Activated CD8-positive, alpha-beta memory T cell treated with anti-CD3 and anti-CD28 coated beads for 4 hours (primary cell): ENCODE measurements at places on chromosomes 16 and 17.

DNA sequence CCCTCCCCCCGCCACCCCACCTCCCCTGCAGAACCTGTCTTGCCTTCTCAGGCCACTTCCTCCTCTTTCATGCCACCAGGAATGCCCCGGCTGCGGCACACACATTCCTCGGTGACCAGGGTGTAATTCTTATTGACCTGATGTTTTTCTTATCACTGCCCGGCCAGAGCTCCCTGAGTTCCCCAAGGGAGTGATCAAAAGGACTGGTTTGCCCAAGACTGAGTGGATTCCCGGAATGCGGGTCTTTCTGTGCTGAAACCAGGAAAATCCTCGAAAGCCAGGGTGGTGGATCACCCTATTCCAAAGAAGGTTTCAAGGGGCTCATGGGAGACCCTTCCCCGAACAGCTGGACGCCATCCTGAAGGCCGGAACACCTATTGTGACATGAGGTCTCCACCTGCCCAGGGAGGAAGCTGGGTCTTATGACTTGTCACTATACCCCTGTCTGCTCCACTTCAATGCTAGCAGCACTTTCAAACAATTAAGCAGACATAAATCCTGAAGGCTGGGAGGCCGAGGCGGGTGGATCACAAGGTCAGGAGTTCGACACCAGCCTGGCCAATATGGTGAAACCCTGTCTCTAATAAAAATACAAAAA, 53.0 kb upstream of the RPL38 start:
- no peak for DNase-seq

GRCh38 chr17:15955793-15956541, 11.0 kb downstream of the ADORA2B start:
- no peak for DNase-seq

- DNase-seq: no peak
Measured at GRCh38 chr17:21191698-21192097, 22.3 kb downstream of the TMEM11 start.

DNA sequence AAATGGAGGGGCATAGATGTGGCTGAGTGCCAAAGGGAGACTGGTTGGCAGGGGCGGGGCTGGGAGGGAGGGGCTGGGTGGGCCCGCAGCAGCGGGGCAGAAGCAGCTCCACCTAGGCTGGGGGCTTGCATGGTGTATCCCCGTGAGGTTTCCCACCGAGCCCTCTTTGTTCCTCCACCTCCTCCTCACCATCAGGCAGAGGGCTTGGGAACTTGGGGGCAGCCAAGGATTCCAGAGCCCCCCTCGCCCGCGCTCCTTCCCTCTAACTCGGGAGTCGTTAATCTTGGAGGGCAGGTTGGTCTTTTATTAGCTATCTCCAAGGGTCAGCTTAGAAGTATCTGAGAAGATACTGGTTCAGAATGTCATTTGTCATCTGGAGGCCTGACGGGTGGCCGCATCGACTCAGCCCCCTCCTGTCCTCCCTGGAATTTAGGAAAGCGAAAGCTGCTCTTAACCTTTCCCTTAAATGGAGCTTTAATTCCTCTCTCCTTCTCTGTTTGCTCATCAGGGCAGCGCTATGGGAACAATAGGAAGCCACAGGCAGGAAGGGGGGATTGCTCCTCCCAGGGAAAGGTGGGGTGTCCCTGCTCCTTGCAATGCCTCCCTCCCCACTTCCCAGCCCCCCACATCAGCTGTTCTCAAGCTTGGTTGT, 274.3 kb upstream of the XYLT1 start:
- no peak for DNase-seq

DNA sequence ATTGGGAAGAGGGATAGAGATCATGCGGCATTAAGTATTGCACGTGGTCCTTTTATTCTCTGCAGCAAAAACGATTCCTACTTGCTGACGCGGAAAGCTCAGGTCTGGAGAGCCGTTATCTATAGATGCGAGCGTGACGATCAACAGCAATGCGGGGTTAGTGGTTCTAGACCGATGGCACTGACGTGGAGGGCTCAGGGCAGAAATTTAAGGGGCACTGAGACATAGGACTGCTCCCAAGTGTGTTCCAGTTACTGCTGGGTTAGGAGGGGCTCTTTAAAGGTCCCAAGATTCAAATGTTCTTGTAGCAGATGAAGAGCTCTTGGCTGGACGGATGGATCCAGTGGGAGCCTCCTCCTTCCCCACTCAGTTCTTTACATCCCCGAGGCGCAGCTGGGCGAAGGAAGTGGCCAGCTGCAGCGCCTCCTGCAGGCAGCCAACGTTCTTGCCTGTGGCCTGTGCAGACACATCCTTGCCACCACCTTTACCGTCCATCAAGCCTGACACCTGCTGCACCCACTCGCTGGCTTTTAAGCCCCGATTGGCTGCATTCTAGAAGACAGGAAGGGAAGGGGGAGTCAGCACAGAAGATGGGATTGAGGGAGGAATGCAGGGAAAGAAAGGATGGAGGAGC, 732 bp upstream of the EXOSC6 start:
- DNase-seq: no peak

DNA sequence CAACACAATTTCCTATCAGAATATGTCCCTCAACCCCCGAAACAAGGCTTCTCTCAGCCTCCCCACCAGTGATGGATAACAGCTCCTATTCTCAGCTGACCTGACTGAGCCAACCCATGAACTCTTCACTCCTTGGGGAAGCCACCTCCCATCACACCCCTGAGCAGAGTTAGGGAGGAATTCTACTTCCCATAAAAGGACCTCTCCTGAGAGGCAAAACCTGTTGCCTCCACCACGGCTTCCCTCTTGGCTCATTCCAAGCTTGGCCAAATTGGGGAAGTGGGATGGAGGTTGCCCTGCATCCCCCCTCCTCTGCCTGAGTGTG, 5.7 kb upstream of the RASL10B start:
- DNase-seq: no peak

GRCh38 chr16:84498859-84499620, 5.4 kb downstream of the MEAK7 start:
- DNase-seq: no peak

- DNase-seq: no peak
Measured at GRCh38 chr17:13562271-13562800, 39.4 kb downstream of the HS3ST3A1 start.

GRCh38 chr16:12455287-12455798, 348.3 kb downstream of the CPPED1 start:
- DNase-seq: no peak

DNA sequence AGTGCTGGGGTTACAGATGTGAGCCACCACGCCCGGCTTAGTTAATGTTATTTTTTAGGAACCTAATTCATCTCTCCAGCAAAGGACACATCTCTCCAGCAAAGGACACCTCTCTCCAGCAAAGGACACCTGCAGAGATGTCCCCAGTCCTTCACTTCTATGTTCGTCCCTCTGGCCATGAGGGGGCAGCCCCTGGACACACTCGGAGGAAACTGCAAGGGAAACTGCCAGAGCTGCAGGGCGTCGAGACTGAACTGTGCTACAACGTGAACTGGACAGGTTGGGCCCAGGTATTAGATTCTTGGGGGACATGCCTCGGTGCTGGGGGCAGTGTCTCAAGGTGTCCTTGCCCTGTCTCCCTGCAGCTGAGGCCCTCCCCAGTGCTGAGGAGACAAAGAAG, 4.7 kb downstream of the PFAS start:
- DNase-seq: no peak

- DNase-seq: no peak
Measured at GRCh38 chr17:18959845-18960240, 7.9 kb downstream of the SLC5A10 start.

DNA sequence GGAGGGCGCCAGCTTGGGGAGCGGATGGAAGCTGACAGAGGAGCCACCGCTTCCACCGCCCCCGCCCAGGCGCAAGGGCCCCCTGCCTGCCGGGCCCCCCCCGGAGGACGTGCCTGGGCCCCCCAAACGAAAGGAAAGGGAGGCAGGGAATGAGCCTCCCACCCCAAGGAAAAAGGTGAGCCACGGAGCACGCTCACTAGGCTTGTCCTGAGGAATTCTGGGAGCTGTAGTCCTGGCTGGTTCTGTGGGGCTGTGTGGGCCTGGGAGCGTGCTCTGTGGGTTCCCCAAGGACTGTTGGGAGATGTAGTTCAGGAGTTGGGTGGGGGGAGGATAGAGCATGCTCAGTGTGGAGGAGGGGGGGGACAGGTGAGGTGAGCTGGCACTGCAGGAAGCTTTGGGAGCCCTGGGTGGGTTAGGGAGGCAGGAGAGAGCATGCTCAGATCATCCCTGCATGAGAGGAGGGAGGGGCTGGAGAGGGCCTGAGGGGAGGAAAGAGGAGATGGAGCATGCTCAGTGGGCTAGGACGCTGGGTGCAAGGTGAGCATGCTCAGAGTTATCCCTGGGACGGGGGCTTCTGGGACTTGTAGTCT, 4.5 kb downstream of the FBXL19 start:
- no peak for DNase-seq

- DNase-seq: no peak
Measured at GRCh38 chr16:10979717-10980601, 35.6 kb downstream of the CLEC16A start.

- no peak for DNase-seq
Measured at GRCh38 chr16:84879569-84880487, 60.0 kb downstream of the CRISPLD2 start.

- no peak for DNase-seq
Measured at GRCh38 chr17:74259667-74260524, 14.1 kb upstream of the DNAI2 start.

GRCh38 chr16:6698548-6698947, 634.1 kb upstream of the RBFOX1 start:
- DNase-seq: no peak

- no peak for DNase-seq
Measured at GRCh38 chr17:14749269-14749668, 448.4 kb downstream of the HS3ST3B1 start.

GRCh38 chr16:64182985-64183384, 938.9 kb downstream of the CDH11 start:
- no peak for DNase-seq

- DNase-seq: no peak
Measured at GRCh38 chr17:64345689-64346376, 44.8 kb downstream of the PECAM1 start.

DNA sequence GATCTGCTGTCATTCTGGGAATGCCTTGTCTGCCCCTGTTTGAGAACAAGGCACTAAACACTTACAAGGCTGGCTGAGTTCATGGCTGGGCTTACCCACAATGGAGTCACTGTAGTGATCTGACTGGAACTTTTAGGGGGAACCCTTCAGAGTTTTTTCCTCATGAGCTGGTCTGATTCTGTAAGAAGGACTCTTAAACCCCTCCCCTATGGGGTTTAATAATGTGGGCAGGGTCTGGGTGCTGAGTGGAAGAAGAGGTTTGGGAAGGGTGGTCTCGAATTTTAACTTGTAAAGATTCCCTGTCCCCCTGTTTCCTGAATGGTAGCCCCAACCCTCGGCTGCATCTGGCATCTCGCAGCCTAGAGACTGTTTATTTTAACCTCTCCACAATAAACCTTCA, 30.6 kb downstream of the OSBPL7 start:
- DNase-seq: no peak

GRCh38 chr16:19716183-19716582, 1.8 kb downstream of the KNOP1 start:
- DNase-seq: no peak

DNA sequence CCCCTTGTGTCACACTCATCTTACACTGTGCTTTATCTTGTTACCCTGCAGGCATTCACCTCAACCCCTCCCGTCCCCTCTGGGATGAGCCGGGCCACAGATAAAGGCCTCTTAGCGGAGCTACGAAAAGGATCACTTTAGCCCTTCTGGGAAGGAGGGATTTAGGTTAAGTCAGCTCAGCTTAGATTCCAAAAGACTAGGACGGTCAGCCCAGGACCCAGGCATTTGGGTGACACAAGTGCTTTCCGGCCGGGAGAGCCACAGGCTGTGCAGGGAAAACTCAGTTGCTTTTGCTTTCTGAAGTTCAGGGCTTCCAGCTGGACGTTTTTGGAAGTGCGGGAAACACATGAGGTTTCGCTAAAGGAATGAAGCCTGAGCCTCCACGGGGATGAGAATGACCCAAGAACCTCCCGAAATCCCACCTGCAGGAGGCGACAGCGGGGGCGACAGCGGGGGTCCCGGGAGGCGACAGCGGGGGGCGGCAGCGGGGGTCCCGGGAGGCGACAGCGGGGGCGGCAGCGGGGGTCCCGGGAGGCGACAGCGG, 11.6 kb upstream of the METRNL start:
- DNase-seq: no peak

- no peak for DNase-seq
Measured at GRCh38 chr17:58823051-58823525, 67.4 kb downstream of the PPM1E start.

DNA sequence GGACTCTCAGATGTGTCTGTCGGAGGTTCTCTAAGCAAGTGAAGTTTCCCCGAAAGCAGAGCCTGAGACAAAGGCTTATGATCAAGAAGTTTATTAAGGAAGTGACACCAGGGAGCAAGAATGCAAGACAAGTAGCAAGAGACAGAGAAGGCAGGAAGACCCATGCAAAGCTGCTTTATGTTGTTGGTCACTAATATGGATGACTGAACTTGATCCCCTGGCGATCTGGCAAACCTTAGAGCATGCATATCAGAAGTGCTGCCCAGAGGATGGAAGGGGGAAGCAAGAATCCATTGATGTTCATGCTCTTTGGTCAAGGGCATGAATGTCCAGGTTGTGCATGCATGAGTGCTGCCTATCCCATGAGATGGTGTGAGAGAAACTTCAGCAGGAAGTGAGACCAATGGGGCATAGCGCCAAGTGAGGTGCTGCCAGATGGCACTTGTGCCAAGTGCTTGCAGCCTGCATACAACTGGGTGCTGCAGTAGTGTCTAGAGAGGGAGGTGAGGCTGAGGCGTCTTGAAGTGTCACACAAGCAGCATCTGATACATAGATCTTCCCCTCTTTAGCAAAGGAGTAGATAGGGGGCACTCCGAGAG, 176.5 kb downstream of the SALL1 start:
- no peak for DNase-seq

GRCh38 chr17:1043601-1044251, 46.8 kb downstream of the TIMM22 start:
- DNase-seq: no peak

DNA sequence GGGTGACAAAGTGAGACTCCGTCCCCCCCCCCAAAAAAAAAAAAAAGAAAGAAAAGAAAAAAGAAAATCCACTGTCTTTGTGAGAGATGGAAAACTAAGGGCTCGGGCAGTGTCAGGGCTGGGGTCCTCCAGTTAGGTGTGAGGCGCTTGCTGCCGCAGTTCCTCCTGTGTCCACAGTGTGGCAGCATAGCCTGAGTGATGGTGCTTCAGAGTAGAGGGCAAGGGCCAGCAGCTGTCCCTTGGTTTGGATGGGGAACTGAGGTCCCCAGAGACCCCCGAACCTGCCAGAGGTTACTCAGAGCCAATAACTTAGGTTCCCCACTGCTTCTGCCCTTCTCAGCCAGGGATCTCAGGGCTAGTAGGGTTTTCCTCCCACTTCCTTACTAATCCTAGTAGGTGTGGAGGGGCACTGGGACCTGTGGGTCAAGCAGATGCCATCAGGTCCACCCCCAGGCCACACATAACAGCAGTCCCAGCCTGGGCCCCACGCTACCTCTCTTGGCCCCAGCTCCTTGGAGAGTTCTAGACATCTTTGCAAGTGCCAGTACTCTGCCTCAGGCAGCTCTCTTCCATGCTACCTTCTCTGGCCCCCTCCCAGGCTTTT, 7.9 kb upstream of the LLGL1 start:
- peak; percentile 58 for DNase-seq

- DNase-seq: no peak
Measured at GRCh38 chr16:4792951-4793513, 2.1 kb upstream of the SMIM22 start.
